ENCODE measurements at places on chromosomes 4 and X.

DNA sequence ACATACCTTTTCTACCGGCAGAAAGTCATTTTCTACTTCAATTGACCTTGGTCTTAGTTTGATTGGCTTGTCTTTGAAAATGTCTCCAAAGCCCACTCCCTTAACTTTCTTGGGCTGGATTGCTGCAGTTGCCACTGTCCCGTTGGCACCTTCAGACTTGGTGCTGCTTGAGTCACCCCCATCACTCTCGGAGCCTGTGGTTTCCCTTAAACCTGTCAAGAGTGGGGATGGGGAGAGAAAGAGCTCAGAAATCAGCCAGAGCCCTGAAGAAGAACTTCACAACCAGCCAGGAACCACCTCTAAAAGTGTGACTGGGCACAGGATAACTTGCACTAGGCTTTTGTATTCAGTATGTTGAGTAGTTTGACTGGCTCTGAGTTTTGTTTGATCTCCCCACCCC is 168.5 kb upstream of the MAP3K15 start:
- peak; percentile 2 for DNase-seq

DNA sequence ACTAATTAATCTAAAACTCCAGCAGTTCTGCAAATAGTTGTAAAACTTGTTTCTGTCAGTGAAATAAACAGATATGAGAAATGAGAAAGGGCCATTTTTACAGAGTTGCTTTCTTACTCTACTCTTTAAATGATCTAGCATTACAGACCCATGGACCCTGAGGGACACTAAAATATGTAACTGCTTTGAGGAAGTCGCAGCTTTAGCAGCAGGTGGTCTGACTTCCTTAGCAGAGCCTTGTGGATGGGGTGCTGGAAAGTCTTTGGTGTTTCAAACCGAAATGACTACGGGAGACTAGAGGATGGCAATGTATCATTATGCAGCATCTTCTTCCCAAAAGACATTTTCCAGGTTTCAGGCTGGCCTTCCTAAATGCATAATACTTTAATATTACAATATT is 18.7 kb downstream of the SHISA3 start:
- no peak for DNase-seq

- DNase-seq, result no peak
These were observed 5.9 kb downstream of the IRAK1 start for GRCh38 chrX:154013614-154014360.

DNA sequence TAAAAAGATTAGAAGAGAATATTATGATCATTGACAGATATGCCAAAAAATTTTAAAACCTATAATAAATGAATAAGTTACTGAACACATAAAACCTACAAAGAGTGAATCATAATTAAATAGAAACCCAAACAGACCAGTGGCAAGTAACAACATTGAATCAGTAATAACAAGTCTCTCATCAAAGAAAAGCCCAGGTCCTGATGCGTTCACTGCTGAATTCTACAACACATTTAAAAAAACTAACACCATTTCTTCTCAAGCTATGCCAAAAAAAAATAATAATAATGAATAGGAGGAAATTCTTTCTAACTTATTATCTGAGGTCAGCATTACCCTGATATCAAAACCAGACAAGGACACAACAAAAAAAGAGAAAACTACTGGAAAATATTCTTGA is 30.6 kb downstream of the ACTRT1 start:
- no peak for DNase-seq

DNA sequence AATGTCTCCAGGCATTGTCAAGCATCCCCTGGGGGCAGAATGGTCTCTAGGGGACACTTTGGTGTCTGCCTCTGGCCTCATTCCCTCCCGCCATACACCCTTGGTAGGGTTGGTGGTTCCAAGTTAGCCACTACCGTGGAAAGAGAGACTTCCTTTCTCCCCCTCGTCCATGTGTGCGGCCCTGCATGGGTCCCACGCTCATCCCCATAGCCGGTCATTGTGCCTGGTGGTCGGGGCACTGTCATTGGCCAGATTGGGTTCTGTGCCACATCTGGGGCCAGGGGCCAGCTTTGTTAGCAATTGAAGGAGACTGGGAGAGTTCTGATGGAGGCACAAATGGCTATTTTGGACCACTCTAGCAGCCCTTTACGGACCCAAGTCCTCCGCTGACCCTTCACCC is 17.3 kb downstream of the CLCN4 start:
- no peak for DNase-seq

- DNase-seq, result no peak
These were observed 48.0 kb downstream of the USP46 start for GRCh38 chr4:52611030-52611555.

- DNase-seq, result no peak
These were observed 92.5 kb downstream of the AREG start for GRCh38 chr4:74537459-74537858.

DNA sequence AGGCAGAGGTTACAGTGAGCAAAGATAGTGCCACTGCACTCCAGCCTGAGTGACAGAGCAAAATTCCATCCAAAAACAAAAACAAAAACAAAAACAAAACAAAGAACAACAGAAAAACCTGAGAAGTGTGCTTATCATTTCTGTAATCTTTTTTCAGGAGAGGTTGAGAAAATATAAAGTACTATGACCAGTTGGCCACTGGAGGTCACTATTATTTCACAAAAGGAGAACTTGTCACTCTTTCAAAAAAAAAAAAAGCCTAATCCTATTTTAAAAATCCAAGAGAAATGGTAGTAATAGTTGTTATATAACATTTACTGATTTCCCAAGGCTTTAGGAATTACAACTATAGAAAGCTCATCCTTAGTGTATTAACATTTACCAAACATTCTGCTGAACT is 24.9 kb upstream of the RNF150 start:
- DNase-seq, result no peak

GRCh38 chrX:133674726-133675470 is 259.6 kb upstream of the GPC4 start:
- no peak for DNase-seq

DNA sequence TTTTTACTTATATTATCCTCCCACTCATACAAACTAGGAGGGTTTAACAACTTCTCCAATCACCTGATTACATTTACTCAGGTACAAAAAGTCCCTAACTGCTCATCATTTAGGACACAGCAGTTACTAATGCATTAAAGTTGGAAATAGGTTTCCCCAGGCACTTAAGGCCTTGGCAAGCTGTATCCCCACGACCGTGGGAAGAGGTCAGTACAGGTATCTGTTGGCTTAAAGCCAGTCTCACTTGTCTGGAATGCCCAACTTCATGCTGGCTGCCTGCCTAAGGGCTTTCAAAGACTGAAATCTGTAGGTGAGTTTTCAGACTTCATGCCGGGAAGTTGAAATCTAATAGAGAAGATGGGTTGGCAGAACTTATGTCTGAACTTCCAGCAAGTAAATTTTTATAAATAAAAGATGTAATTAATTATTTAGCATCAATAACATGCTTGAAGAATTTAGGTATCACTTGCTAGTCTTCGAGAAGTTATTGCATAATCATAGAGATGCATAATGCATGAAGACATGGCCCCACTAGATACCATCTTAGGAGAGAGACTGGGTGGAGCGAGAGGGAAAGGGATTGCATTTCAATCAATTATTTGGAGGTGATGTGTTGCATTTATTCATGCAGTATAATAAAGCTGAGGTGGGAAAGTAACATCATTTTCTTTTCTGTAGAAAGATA is 54.2 kb downstream of the SCD5 start:
- DNase-seq, result no peak

GRCh38 chrX:22196149-22196548 is 76.6 kb upstream of the CBLL2 start:
- no peak for DNase-seq

DNA sequence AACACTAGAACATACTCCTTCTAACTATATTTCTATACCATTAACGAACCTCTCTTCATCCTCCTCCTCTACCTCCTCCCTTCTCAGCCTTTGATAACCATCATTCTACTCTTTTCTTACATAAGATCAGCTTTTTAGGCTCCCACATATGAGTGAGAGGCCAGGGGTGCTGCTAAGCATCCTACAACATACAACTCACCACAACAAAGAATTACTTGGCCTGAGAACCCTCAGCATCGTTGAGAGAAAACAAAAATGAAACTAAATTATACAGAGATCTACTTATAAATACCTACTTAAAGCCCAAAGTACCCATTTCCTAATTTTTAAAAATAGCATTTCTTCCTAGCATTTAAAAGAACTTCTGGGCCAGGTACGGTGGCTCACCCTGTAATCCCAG is 77.7 kb downstream of the CC2D2A start:
- DNase-seq, result no peak

DNA sequence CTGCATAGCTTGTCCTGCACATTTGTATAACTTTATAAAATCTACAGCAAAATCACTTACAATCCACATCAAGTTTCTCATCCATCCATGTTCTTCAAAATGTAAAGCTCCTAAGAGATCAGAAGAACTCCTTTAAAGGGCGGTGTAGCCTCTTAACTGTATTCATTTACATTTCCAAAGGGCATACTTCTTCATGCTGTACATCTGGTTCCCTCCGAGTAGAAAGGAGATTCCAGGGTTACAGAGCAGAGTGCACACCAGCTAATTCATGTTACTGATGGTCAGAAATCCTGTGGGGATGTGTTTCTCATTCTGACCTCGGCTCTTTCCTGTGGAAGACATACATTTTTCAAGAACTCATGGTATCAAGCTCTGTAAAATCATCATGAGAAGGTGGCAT is 231.8 kb downstream of the ARAP2 start:
- DNase-seq, result no peak

DNA sequence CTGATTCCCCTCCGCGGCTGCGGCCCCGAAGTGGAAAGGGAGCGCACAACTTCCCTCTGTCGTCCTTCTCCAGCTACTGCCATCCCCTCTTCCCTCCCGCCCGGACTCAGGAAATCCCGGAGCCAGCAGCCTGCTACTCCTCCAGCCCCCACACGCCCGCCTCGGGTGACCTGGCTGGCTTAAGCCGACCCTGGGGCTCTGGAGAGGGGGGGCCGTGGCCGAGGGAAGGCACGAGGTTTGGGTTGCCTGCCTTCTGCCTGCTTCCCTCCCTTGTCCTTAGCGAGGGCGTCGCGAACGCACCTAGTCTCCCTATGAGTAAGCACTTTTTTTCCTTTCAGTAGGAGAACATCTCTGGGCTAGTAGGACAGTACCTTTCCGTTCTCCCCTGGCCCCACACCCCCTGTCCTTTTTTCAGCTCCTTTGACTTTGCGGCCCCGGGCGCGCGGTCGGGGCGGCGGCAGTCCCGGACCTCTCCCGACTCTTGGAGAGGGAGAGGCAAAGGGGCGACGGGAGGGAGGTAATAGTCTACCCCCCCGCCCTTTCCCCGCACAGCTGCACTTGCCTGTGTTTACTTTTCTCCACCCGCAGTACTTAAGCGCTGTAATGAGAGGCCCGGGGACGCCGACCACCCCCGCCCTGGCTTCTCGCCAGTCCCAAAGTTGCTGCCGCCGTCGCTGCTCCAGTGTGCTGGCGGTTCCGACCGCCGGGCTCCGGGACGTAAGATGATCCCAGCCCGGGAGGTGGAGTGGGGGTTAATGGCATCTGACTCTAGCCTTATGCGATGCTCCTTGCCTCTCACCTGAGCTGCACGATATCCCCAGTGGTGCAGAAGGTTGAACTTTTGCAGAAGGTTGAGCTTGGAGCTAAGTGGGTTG is 868 bp downstream of the PLS3 start:
- no peak for DNase-seq

DNA sequence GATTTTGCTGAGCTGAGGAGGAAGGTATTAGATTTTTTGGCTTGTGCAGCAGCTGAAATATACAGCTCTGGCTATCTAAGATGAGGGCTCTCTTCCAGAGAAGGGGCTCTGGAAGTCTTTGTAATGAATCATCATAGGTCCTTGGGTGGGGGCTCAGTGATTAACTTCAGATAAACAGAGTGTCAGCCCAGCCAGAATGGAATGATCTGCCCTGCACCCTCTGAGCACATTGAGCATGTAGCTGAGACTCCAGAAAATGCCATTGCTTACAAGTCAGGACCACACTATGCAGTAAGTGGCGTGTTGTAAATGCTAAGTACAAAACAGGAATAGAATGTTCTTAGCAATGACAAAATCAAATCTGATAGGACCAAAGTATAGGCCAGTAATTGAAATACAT is 836.0 kb downstream of the PDHA2 start:
- no peak for DNase-seq

DNA sequence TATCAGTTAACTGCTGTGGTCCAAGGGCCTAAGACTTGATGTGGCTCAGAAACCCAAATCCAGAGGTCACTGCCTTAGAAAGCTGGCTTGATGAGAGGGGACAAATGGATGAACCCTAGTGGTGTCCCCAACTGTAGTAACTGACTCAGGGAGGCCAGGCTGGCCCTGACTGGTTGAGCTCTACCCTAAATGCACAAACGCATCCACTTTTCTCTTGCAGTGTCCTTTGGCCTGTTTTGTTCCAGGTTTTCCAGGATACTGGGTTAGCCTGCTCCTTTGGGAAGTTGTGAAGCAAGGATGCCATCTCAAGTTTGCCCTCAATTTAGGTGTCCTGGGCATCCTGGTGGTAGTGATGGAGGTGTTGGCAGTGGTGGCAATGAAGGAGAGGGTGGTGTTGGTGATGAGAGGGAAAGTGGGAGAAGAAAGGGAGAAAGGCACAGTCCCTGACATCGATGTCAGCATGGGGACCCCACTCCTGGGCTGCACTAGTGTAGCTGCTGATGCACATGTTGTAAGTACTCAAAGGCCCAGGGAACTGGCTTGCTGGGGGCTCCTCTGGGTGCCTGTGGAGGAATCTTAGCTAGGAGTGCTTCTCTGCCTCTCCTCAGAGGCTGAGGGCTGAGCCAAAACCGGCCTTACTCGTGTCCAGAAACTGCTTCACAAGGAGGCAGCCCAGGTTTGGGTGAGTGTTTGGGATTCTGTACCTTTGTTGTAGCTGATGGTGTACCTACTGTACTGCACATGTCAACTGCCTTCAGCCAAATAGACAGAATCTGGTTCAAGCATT is 2.9 kb upstream of the HAND2 start:
- DNase-seq, result no peak

DNA sequence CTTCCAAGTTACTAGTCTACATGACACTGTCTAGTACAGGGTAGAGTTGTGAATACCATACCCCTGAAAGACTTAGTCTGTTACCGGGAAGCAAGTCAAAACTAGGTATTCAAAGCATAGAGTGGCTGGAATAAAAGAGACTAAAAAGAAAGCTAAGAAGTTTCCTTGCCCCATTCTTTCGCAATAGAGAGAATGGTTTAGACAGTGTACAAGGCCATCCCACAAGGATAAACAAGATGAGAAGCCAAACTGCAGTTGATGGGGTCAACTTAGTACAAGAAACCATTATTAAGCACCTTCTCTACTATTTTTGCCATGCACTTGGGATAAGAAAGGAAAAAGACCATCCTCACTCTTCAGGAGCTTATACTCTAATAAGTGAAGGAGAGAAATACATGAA is 30.3 kb downstream of the AMMECR1 start:
- DNase-seq, result no peak

DNA sequence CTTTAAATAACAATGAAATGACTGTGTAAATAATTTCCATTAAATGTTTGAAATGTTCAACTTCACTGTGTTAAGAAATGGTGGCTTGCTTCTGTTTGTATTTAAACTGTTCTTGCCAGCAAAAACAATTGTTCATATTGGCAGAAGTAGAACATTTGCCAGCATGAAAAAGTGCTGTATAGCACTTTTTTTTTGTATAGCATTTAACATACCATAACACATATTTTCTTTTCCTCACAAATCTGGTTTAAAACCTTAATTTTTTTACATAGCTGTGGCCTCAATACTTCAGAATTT is 94.1 kb downstream of the COX18 start:
- DNase-seq, result no peak

- DNase-seq, result no peak
These were observed 75.8 kb upstream of the NHS start for GRCh38 chrX:17299206-17299605.
